ENCODE measurements at places on chromosomes 13 and 19.

DNA sequence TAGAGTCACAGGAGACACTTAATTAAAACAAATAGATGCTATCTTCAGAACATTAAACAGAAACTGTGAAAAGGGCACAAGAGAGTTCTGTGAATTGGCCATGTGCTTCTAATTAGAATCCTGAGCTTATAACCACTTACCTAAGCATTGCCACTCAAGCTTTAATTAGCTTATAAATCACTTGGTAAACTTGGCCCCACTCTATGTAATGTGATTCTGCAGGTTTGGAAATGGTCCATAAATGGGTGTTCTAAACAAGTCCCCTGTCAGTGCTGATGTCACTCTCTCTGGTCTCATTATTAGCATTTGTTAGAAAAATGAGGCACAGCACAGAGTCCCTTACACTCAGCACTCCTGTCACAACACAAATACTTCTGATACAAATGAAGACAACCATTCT, 18.0 kb downstream of the ZNF91 start:
- DNase-seq, result no peak

DNA sequence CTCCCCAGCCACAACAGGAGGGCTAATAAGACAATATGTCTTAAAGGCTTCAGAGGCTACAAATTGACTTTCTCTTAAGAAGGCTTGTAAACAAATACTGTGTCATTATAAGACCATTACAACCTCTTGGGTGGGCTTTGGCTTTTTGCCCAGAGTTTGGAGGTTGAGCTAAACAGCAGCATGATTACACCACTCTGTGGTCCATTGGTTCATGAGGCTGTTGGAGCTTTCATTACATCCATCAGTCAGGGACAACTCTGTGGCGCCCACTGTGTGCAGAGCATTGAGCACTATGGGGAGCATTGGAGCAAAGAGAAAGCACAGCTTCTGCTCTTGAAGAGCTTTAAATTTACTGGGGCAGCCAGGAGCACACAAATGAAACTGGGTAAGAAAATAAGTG, 75.9 kb downstream of the TNFSF11 start:
- no peak for DNase-seq

- no peak for DNase-seq
Measured at GRCh38 chr13:110045202-110045601, 258.8 kb upstream of the IRS2 start.

GRCh38 chr13:103157434-103158145, 91.4 kb upstream of the SLC10A2 start:
- no peak for DNase-seq

DNA sequence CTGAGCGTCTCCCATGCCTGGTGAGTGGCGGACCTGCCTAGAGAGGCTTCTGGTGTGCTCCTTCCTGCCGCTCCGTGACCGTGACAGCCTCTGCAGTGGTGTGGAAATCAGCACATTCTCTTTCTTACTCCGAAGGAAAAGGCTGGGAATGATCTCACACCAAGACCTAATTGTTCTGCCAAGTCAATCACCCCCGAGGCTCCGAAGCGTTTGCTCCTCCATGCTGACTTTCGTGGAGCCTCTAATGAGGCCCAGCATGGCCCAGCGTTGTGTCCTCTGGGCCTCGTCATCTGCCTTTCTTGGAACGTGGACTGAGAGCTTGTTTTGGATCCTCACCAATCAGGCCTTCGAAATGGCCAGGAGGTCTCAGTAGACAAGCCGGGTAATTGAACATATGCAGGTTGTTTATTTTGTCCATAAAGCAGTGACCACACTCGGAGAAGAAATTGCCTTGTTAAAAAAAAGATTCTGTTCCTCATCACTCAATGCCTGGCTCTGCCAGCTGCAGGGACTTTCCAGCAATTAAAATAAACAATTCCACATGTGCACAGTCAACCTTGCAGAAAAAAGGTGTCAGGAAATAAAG, 107.1 kb downstream of the UBL3 start:
- DNase-seq, result no peak

GRCh38 chr13:75186379-75186778, 295.6 kb downstream of the TBC1D4 start:
- no peak for DNase-seq

DNA sequence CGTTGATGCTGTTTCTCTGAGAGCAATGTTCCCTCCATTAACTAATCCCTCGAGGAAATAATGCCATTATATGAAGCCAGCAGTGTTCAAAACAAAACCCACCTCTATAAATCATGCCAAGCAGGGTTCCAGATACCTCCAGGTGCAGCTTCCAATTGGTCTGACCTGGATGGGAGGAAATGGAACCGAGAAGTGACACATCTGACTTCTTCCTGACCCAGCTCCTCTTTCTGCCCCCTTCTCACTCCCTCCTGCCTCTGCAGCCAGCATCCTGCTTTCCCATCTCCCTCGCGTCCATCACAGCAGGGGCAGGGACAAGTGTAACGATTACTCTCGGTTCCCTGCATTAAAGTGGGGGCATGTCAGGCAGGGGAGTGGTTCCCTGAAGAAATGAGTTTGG, 37.5 kb downstream of the HSPH1 start:
- DNase-seq, result no peak

GRCh38 chr19:57016076-57016475, 103.7 kb upstream of the USP29 start:
- no peak for DNase-seq

DNA sequence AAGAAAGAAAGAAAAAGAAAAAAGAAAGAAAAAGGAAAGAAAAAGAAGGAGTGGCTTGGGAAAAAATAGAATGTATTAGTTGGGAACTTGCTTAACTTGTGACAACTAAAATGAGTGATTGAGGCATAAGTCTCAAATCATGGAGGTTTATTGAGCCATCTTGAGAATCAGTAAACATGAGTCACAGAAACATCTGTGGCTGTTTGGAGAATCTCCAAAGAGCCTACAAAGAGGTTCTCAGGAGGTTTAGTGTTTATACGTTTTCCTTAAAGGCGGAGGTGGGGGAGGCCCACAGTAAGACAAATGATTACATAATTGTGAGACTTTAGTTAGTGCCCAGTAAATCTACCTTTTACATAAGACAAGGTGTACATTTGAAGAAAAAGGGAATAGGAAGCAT, 38.6 kb downstream of the WDR87 start:
- DNase-seq, result no peak

DNA sequence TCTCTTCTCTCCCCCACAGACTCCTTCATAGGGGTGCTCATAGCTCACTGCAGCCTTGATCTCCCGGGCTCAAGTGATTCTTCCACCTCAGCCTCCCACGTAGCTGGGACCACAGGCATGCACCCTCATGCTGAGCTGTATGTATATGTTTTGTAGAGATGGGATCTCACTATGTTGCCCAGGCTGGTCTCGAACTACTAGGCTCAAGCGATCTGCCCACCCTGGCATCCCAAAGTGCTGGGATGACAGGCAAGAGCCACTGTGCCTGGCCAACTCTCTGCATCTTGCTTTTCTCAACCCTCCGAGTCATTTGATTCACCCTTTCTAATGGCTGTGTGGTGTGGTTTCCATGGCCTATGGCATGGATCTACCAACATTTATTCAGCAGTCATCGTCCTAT, 10.1 kb upstream of the IRGC start:
- DNase-seq, result no peak

- DNase-seq, result no peak
Measured at GRCh38 chr13:35646056-35646774, 169.7 kb upstream of the MAB21L1 start.

- no peak for DNase-seq
Measured at GRCh38 chr13:113187263-113187669, 21.2 kb downstream of the PCID2 start.

GRCh38 chr13:108342369-108343289, 73.1 kb downstream of the TNFSF13B start:
- DNase-seq, result no peak

DNA sequence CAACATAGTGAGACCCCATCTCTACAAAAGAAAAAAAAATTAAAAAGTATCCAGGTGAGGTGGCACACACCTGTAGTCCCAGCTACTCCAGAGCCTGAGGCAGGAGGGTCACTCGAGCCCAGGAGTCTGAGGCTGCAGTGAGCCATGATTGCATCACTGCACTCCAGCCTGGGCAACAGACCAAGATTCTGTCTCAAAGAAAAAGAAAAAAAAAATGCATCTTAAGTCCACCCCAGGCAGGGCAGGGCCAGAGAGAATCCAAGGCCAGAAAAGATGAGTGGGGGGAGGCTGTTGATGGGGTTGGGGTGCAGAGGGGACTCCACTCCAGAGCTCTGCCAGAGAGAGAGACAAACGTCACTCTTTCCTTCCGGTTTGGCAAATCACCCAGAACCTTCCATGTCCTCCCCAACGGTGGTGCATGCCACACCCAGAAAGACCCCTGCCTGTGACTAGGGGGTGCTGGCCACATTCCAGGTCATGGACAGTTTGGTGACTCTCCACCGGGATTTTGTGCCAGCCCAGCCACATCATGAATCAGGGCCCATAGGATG, 431 bp downstream of the FUT3 start:
- no peak for DNase-seq

Measured in caudate nucleus (tissue), 63 donors.